ENCODE measurements at places on chromosomes 12 and 14. TPM values are rescaled to one million over a fixed set of nuclear protein-coding genes. Genes with fewer than 3 reads are reported as not detected.
A peak's percentile ranks its signal among the peaks of the same experiment; 100 is the strongest.

DNA sequence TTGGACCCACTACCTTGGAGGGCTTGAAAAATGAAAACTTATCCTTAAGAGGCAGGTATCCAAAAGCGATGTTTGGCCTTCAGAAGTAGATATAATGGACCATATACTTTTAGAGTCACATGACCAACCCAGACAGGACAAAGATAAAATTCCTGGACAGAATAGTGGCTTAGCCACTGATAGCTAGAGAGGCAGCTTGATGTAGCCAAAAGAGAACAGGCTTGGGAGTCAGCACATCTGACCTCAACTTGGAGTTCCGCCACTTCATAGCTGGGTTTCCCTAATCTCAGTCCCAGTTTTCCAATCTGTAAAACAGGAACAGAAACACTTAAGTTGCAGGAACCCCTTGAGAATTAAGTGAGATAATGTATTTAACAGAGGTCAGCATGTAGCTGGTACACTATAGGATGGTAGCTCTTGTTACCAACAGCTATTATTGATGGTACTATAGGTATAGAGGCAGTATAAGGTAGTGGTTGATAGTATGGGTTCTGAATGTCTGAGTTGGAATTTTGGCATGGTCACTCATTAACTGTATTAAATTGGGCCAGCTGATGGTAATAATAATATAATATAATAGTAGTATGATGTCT is 63.2 kb upstream of the USP44 start:
- H3K4me3 ChIP-seq = no peak overlapping the region
- H3K36me3 ChIP-seq = no peaks in the 10 kb centered on the region
- no peaks in the 10 kb centered on the region for H3K27me3 ChIP-seq
- H3K4me1 ChIP-seq = no peaks in the 10 kb centered on the region
- DNase-seq = no peak

- no peak overlapping the region for H3K4me3 ChIP-seq
- DNase-seq = no peak
- peaks cover 39% of the 10 kb centered on the region for H3K4me1 ChIP-seq
- no peaks in the 10 kb centered on the region for H3K27me3 ChIP-seq
Measured at GRCh38 chr12:2298556-2299200, 245.9 kb downstream of the CACNA1C start.

- H3K27ac ChIP-seq = no peak within 1 kb of the TSS
- peak within 1 kb of the TSS; percentile 31 for H3K4me3 ChIP-seq
- H3K4me1 ChIP-seq = peaks cover 9% of the 10 kb centered on the region
- no peak for DNase-seq
- peaks cover 36% of the 10 kb centered on the region for H3K27me3 ChIP-seq
- no peaks in the 10 kb centered on the region for H3K36me3 ChIP-seq
Measured at GRCh38 chr12:128267131-128267622, at the start of gene TMEM132C. Gene TMEM132C, plus strand, starts transcription at chr12:128267170. Its CDS starts 233 bp downstream, at chr12:128267403.

GRCh38 chr12:48157018-48157888 is at the start of gene ASB8:
Gene ASB8, minus strand, starts transcription at chr12:48157515. Its CDS starts 4,019 bp downstream, at chr12:48153496.
- peak; percentile 99 for DNase-seq
- H3K27me3 ChIP-seq = no peaks in the 10 kb centered on the region
- H3K4me1 ChIP-seq = peaks cover 4% of the 10 kb centered on the region
- peaks cover 16% of the 10 kb centered on the region for H3K36me3 ChIP-seq

DNA sequence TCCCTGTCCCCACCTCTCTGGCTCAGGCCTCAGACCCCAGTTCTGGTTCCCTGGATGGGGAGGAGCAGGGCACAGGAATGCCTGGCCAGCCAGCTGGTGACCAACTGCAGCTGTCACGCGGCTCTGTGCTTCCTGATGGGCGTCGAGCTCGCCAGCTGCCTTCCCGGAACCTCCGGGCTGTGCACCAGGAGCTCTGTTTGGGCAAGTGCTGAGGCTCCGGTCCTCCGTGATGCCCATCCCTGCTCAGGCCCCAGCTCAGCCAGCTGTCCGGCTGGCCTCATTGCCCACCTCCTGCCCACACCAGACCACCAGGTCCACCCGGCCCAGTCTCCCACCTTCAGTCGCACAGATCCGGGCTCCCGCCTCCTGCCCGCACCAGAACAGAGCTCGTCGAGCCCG is 4.8 kb downstream of the IFFO1 start:
- peaks cover 44% of the 10 kb centered on the region for H3K4me1 ChIP-seq
- peak overlapping the region; percentile 73 for H3K27ac ChIP-seq
- no peak for DNase-seq
- H3K4me3 ChIP-seq = no peak overlapping the region
- no peaks in the 10 kb centered on the region for H3K27me3 ChIP-seq

GRCh38 chr12:3122841-3123678 is 45.9 kb downstream of the TSPAN9 start:
- no peaks in the 10 kb centered on the region for H3K27me3 ChIP-seq
- DNase-seq = no peak

- H3K4me1 ChIP-seq = peaks cover 24% of the 10 kb centered on the region
- peak overlapping the region; percentile 58 for H3K4me3 ChIP-seq
- DNase-seq = no peak
- H3K27me3 ChIP-seq = no peaks in the 10 kb centered on the region
Measured at GRCh38 chr14:75070383-75070782, 942 bp downstream of the ZC2HC1C start.

- no peaks in the 10 kb centered on the region for H3K27me3 ChIP-seq
- H3K4me3 ChIP-seq = no peak overlapping the region
- H3K36me3 ChIP-seq = no peaks in the 10 kb centered on the region
- no peaks in the 10 kb centered on the region for H3K4me1 ChIP-seq
Measured at GRCh38 chr14:58987591-58987990, 200.9 kb upstream of the DAAM1 start.

- H3K27me3 ChIP-seq = no peaks in the 10 kb centered on the region
- H3K4me1 ChIP-seq = peaks cover 33% of the 10 kb centered on the region
- no peak for DNase-seq
- H3K4me3 ChIP-seq = no peak overlapping the region
Measured at GRCh38 chr14:35366056-35366451, 38.5 kb downstream of the NFKBIA start.

DNA sequence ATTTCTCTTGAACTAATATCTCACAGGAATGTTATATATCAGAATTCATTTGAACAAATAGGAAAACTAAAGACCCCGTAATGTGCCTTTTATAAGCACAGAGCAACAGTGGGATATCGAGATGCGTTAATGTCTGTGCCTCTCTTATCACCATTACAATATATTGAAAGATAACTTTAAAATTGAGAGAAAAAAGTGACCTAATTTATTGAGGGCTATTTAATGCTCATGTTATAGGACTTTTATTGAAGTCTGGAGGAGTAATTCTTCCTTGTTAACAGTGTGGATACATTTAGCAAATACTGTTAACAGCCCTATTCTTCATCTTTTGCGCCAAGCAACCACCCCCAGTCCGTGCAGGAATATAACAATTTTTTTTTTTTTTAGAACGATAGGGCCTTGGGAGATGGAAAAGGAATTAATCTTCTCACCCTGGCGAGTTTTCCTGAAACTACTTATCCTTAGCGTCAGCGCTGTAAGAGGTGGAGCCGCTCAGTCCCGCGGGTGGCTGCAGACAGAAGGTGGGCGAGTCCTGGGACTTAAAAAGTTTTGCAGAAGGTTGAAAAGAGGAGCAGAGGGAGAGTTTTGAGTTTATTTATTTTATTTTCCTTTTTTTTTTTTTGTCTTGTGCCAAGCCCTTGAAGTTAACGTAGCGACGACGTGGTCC is 11.0 kb downstream of the FOXG1 start:
- H3K4me1 ChIP-seq = no peaks in the 10 kb centered on the region
- H3K4me3 ChIP-seq = no peak overlapping the region
- H3K27me3 ChIP-seq = peaks cover 99% of the 10 kb centered on the region
- no peak overlapping the region for H3K27ac ChIP-seq

DNA sequence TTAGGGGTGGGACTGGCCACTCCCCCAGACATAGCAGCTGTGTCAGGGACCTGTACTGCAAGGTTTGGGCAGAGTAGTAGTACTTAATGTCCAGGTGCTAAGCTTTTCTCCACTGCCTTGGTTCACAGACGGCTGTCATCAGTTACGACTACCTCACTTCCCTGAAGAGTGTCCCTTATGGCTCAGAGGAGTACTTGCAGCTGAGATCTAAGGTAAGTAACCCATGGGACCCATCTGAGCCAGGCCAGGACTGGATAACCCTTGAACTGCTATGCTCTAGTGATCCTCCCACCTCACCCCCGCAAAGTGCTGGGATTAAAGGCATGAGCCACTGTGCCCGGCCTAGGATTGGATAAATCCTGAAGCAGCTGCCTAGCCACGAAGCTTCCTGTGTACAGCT is 22.4 kb downstream of the ADCK1 start:
- no peak for DNase-seq
- no peaks in the 10 kb centered on the region for H3K4me1 ChIP-seq
- H3K36me3 ChIP-seq = peaks cover 32% of the 10 kb centered on the region
- no peak overlapping the region for H3K27ac ChIP-seq
- H3K4me3 ChIP-seq = no peak overlapping the region

Gene NANOG
- not detected for total RNA-seq

Gene GCH1
- total RNA-seq = 14.3 TPM

Gene P2RX2
- 0.55 TPM for total RNA-seq

All from upper lobe of right lung (tissue), 1 donor.